NCI-H1092 treated with DMSO at 0.1 percent for 48 hours (cell line): ENCODE measurements at places on chromosomes 2 and 18.

- DNase-seq = no peak
Observed at GRCh38 chr18:59769129-59769865, 72.1 kb upstream of the CCBE1 start.

DNA sequence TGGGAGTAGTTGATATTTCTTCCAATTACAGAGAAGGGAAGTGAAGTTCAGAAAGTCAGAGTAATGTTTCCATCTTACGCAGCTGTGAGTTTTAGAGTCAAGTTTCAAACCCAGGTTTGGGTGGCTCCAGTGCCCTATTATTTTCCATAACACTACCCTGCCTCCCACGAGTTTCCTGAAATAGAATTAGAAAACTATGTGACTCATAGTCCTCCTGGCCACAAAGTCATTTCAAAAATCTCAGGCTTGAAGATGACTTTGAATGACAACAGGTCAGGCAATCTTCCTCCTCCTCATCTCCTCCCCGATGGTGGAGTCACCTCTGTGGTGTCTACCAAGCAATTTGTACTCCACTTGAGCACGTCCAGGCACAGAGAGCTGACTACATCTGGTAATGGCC lies 212.3 kb upstream of the TRIB2 start:
- no peak for DNase-seq

GRCh38 chr18:79459946-79460480 lies 64.3 kb downstream of the NFATC1 start:
- no peak for DNase-seq

- DNase-seq = peak; percentile 69
Observed at GRCh38 chr2:229715895-229716507, 1.6 kb upstream of the DNER start.

GRCh38 chr2:18378020-18378653 lies 182.3 kb downstream of the RDH14 start:
- peak; percentile 32 for DNase-seq

DNA sequence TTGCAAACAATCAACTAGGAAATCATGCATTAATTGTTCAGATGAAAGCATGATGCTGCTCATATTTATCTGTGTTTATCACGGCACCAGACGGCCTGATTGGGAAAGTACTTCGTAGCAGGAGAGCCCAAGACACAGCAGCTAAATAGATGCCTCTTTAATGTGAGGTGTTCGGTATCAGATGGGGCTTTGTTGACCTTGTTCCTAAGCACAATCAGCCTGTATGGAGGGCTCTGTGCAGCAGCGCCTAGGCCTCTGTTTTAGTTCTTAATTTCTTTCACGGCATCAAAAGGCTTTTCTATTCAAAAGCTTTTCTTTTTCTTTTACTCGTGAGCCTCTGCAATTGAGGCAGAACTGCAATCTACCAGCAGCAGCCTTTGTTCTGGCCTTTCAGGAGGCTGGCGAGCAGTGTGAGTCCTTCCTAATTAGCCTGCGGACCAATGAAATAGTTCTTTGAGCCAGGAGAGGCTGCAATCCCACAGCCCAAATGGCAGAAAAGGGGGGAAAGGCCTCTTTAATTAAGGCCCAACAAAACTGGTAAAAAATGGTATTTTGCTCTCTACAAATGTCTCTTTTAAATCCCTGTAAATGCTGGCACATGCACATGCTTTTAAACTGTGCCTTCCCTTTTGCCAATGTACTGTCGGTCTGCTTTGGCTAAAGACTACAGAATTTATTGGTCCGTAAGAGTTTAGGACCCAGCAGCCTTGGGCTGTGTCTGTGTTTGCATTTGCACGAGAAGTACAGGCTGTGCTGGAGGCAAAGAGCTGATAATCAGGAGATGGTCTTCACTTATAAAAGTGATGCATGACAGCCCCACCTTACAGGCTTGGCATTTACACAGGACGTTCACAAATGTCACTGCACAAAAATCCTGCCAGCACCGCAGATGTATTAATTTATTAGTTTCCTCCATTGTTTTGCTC lies 159.6 kb downstream of the RND3 start:
- peak; percentile 81 for DNase-seq

- DNase-seq = no peak
Observed at GRCh38 chr2:238376884-238377391, 49.8 kb upstream of the ASB1 start.

DNA sequence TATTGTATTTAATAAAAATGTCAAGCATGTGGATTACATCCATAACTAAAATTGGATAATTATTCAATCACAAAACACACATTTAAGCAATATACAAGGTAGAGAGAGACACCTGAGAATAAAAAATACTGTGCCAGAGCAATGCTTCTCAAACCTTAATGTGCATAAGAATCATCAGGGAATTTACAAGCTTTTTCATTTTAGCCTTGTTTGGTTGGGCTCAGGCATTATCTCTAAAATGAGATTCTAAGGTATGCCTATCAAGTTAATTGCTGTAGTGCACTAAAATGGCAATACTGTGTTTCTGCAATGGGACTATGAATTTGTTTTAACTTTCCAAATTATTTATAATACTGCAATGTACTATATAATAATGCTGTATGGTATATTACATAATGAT lies 983 bp downstream of the MOB1A start:
- DNase-seq = no peak

GRCh38 chr2:216696751-216697560 lies 1.6 kb upstream of the IGFBP5 start:
- peak; percentile 52 for DNase-seq

DNA sequence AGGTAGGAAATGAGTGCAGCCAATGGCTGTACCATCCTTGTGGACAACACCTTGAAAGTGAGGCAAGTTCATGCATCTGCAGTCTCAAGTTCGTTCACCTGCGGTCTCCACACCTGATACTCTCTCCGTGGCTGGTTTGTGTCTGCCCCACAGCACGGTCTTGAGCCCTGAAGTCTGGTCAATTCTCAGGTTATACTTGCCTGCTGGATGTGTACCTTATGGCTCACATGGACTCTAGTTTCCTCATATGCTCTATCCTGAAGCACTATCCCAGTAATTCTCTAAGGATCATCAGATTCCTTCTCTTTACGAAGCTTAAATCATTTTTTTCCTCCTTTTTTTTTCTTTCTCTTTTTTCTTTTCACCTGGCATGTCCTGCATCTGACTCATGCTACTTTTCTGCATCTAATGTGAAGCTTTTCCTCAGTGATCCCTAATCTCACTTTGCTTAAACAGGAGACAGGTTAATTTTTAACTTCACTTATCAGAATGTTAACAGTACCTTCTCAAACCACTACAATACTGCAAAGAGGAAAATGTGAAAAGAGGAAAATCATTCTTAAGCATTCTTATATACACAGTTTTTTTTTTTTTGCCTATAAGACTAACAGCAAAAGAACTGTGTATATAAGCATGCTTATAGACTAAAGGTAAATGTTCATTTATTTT lies 511.2 kb downstream of the SOX11 start:
- no peak for DNase-seq

DNA sequence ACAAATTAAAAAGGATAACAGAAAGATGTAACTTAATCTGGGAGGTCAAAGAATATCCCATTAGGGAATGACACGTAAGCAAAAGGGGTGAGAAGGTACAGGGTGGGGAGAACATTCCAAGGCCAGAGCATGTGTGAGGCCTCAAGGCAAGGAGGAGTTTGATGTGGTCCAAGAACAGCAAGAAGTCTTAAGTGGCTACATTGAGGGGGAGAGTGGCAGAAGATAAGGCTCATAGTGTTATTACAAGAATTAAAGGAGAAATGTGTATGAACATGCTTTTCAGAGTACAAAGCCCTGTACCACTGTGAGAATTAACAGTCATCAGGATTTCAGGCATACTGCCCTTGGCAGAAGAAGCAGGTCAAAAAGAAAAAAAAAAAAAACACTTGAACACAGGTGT lies 174.4 kb upstream of the ERBB4 start:
- DNase-seq = no peak

GRCh38 chr2:29509397-29509796 lies 394.2 kb downstream of the CLIP4 start:
- DNase-seq = no peak

GRCh38 chr2:6398421-6398820 lies 467.3 kb downstream of the CMPK2 start:
- no peak for DNase-seq

GRCh38 chr2:10048501-10049171 lies 5.3 kb downstream of the KLF11 start:
- DNase-seq = peak; percentile 29

DNA sequence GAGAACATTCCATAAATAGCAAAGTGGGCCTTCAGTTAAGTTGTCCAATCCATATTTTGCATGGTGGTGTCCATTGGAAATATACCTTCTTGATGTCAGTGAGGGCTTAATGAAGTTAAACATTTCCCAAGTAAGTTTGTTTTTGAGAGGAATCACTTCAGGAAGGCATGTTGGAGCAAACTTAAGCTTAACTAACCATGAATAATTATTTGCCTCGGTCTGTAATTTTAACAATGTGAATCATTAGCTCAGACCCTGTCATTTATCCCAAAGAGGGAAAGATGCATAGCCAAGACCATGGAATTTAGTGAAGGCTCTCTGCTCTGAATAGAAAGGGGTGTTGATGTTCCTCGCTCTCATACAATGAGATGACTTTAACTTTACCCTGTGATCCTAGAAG lies 47.4 kb downstream of the SPATS2L start:
- DNase-seq = no peak

- no peak for DNase-seq
Observed at GRCh38 chr2:18372641-18373040, 187.8 kb downstream of the RDH14 start.

DNA sequence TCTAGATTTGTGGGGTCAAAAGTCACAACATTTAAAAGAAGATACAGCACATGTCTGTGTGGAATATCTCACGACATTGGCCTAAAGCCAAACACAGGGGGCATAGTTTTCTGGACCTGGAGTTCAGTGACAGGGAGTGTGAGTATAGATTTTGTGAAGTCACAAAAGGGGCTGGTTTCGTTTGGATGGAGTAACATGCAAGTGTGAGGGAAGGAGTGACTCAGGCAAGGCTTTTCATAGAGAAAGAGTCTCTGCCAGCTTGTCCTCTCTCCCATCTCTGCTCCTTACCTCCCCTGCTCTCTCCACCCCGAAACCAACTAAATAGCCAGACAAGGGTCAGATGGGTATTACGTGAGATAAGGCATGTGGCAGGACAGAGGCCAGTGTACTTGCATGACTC lies 3.7 kb upstream of the EPAS1 start:
- DNase-seq = no peak

DNA sequence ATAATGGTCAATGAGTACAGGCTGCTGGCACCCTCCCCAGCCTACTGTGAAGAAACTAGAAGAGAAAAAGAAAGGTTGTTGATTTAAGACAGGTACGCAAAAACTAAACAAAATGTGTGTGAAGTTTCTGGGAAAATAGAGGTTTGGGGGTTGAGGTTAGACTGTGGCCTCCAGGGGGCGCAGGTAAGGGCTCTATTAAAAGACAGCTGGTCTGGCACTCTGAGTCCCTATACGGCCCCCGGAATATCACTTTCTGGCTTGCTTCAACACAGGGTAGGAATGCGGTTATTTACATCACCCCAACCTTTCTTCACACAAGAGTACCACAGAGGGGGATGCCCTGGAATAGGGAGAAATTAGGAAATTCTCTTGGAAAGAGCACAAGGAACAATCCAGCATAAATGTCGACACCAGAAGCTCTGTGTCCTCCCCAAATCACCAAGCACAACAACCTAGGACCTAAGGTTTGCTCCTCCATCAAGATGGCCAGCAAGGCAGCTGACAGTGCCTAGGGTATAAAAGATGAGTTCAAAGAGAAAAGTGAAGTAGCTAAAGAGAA lies 480.8 kb upstream of the KLHL29 start:
- DNase-seq = no peak

- no peak for DNase-seq
Observed at GRCh38 chr2:8168022-8168717, 513.7 kb upstream of the ID2 start.

GRCh38 chr2:7930800-7931635 lies 750.8 kb upstream of the ID2 start:
- DNase-seq = no peak

- DNase-seq = no peak
Observed at GRCh38 chr2:10863837-10864236, 47.9 kb upstream of the KCNF1 start.

GRCh38 chr2:10410001-10410822 lies 37.9 kb downstream of the ODC1 start:
- DNase-seq = no peak

DNA sequence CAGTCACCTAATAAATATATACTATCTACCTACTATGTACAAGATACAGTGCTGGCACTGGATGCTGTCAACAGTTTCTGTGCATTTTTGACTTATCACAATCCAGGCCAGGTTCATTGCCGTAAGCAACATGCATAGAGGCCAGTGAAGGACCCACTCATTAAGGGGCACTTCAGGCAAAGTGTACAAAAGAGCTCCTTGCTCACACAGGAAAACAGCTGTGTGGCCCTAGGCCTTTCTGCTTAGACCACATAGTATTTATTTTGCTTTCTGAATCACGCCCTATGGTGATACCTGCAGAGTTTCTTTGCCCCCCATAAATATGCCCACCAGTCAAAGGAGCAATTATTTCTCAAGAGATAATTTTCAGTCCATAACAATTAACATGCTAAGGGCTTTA lies 39.6 kb upstream of the STAT4 start:
- DNase-seq = peak; percentile 5

DNA sequence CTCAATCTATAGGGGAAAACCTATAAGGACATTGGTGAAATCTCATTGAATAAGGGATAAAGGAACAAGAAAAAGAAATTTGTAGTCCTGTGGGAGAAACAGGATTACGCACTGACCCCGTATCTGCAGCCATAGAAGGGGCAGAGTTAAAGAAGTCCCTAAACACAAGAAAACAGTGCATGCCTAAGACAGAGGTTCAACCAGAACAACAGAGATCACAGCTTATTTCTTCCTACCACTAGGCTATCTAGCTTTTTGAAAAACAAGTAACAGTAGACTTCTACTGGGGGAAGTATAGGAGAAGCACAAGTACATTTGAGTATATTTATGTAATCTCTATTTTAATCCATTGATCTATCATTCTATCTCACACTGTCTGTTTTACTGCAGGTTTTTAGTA lies 485.2 kb upstream of the REG3G start:
- DNase-seq = no peak
